ENCODE measurements at places on chromosomes 12 and 14.
A peak's percentile ranks its signal among the peaks of the same experiment; 100 is the strongest.

- DNase-seq, result no peak
Measured at GRCh38 chr12:18919871-18920511, 182.1 kb downstream of the CAPZA3 start.

GRCh38 chr12:69961246-69961645 lies 136.2 kb downstream of the MYRFL start:
- DNase-seq, result no peak

GRCh38 chr14:74459976-74460375 lies 33.1 kb downstream of the NPC2 start:
- no peak for DNase-seq

DNA sequence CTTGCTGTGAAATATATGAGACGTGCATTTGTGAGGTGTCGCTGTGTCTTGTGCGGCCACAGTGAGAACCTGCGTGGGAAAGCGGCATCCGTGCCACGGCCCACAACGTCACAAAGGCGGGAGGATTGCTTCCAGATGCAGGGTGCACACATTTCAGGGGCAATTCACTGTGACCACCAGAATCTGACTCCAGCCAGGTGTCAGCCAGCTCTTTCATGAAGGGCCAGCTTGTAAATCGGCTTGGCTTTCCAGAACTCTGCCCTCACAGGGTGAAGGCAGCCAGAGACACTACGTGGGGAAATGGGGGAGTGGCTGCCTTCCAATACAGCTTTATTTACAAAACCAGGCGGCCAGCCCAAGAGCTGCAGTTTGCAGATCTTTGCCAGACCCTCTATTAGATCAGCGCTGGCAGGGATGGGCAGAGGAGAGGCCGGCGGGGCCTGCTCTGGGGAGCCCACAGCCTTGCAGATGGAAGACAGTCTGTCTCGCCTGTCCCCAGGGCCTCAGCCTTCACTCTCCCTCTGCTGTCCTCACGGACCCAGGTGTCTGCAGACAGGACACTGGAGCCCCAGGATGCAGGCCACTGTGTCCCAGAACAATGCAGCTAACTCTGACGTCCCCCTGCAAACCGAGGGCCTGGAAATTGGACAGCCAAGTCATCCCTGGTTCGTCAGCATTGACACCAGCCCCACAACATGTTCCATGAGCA lies 53.5 kb downstream of the ADGRD1 start:
- no peak for DNase-seq

DNA sequence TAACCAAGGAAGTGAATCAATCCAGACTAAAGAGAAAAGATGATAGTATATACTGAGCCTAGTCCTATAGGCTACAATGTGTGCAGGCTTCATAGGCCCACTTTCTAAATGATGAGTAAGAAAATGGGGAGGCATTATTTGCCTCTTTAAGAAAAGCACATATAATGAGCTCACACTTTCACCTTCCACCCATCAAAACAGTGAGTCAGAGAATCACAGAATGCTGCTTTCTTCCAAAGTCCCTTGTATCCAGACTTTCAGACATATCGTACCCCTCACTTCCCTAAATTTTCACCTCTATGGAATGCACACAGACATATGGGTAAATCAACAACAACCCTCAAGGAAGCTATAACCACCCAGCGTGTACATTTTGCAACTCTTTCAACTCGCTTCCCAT lies 286.4 kb upstream of the PRKD1 start:
- no peak for DNase-seq

DNA sequence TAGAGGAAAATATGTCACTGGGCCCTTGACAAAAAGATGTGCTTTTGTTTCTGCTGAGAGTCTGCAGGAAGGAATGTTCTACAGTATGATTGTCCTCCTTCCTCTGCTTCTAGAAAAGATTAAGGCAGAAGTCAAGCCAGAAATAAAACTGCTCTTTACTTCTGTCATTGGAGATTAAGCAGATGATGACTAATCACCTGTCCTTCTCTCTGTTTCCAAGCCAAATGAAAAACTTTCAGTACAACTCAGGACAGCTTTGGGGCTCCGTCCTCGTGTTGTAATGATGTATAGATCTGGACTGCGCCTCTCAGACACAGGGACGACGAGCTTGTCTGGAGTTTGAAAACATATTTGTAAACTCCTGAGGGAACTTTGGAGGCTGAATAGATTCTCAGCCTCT lies 159.3 kb downstream of the DYRK2 start:
- no peak for DNase-seq

- DNase-seq, result no peak
Measured at GRCh38 chr12:4824380-4824779, 85.3 kb upstream of the KCNA1 start.

GRCh38 chr12:11949738-11950411 lies 120.9 kb upstream of the BCL2L14 start:
- no peak for DNase-seq

GRCh38 chr14:74941676-74942097 lies 13.7 kb downstream of the PGF start:
- peak; percentile 73 for DNase-seq

GRCh38 chr12:62469704-62470103 lies 3.1 kb downstream of the MON2 start:
- DNase-seq, result no peak

DNA sequence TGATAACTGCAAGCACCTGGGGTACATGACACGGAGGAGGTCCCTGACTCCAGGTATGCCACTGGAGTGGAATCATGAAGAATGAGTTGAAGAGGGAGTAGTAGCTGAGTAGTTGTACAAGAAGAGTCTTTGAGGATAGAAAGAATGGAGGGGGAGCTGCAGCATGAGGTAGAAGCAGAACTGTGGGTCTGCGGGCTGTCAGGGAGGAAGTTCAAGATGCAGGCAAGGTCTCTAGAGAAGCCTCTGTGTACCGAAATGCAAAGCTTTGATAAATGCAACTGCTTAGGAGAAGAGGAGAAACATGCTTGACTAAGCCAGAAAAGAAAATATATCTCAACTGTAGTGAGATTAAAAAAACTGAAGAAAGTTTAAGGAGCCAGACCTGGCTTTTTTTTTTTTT lies 91.5 kb downstream of the CPNE8 start:
- DNase-seq, result no peak

DNA sequence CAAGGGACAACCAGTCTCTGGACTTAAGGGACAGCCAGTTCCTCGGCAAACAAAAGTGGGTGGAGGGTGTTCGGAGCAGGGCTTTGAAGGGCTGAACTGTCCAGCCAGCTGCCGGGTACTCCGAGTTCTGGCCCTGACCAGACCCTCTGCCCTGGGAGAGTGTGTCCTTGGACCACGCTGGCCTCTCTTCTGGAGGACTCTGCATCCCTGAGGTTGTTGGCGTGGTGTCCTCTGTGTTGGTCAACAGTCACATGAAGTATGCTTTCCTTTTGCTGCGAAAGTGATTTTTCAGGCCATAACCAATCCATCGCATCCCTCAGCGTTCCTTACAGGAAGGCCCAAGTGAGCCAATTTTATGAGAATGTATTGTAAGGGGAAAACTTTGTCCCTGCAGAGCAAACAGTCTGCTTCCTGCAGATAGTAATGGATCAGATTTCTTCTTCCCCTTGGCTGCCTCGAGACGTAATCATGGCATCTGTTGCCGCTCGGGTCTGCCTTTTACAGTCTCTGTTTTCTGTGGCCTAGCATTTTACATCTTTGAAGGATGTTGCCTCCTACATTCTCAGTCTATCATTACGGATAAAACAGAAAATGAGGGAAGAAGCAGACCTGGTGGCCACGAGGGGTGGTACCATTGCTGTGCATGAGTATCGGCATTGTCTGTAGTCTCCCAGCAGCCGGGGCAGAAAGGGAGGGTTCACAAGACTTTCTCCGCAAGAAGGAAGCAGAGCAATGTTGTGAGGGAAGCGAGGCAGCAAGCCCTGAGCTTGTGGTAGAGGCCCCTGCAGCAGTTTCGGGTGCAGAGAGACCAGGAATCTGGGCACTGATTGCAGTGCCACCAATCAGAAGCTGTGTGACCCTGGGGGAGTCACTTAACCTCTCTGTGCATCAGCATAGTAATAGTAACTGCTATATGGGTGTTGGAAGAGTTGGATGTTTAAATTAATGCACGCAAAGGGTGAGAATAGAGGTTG lies 47.4 kb downstream of the SMIM41 start:
- DNase-seq, result no peak

GRCh38 chr12:114500131-114500530 lies 94.2 kb upstream of the TBX5 start:
- no peak for DNase-seq

DNA sequence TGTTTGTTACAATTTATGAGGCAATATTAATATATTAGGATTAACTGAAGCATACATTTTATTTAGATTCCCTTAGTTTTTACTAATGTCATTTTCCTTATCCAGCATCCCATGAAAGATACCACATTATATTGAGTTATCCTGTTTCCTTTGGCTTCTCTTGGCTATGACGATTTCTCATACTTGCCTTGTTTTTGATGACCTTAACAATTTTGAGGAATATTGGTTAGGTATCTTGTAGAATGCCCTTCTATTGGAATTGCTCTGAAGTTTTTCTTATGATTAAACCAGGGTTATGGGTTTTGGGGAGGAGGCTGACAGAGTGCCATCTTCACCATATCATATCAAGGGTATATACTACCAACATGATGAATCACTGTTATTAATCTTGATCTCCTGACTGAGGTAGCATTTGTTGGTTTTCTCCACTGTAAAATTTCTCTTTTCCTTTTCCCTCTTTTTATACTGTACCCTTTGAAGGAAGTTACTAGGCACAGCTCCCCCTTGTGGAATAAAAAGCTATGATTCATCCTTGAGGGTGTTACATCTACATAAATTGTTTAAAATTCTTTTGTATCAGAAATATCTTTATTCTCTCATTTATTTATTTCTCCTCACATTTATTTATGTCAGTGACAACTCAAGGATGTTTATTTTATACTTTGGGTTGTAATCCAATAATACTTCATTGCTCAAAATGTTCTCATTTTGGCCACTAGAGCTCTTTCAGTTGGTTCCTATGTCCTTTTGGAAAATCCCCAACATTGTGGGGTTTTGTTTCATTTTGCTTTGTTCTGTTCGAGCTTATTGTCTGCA lies 239.0 kb downstream of the SLC16A7 start:
- DNase-seq, result no peak

DNA sequence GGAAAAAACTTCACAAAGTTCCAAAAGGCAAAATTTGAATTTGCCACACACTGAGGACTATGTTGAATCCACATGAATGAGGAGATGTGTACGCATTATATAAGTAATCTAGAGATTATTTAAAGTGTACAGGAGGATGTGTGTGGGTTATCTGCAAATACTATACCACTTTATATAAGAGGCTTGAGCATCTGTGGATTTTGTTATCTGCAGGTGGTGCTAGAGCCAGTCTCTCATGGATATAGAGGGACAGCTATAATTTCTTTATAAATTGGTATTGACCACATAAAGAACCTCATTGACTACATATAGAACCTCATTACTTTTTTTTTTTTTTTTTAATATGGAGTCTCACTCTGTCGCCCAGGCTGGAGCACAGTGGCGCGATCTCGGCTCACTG lies 32.2 kb upstream of the RXYLT1 start:
- no peak for DNase-seq

DNA sequence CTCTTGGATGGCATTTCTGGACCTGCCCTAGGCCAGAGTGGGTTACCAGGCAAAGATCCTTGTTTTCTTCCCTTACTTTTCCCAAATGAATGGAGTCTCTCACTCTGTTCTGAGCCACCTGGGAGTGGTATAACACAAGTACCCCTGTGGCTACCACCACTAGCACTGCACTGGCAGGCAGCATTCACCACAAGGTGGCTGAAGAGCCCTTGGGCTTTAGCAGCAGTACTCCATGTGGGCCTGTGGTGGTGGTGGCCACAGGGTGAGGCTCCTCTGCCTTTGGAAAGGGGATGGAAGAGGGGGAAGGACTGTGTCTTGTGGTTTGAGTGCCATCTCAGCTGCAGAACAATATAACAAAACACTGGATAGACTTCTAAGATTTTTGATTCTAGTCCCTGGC lies 38.1 kb upstream of the LMNTD1 start:
- no peak for DNase-seq

DNA sequence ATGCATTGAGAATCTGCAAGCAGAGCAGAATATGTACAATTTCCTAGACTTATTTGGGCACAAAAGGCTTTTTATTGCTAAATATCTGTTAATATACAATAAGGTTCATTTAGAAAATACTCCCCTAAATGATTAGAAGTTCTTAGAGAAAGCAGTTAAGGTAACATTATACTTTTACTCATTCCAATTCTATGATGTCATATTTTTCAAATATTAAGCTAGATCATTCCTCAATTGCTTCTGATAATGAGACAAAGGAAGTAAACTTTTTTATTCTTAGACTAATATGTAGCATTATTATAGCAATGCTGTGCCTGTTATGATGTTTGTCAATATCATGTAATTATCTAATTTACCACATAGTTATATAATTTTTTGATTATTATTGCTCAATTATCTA lies 447.0 kb downstream of the SLC16A7 start:
- DNase-seq, result no peak

DNA sequence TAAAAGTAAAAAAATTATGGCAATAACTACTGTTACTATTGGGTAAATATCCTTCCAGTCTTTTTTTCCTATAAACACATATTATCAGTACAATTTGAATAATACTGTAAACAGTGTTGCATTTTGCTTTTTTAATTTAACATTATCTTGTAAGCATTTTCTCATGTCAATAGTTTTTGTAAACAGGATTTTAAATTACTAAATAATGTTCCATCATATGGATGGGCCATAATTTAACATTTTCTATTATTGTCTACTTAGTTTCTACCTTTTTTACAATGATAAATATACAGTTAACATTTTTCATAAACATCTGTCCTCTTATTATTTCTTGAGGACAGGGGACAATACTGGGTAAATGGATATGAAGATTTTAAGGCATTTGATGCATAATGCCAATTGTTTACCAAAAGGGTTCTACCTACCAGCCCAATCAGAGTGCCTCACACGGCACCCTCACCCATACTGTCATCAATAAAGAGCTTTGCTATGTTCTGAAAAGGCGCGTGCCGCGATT lies 759 bp upstream of the ACVR1B start:
- DNase-seq, result no peak

DNA sequence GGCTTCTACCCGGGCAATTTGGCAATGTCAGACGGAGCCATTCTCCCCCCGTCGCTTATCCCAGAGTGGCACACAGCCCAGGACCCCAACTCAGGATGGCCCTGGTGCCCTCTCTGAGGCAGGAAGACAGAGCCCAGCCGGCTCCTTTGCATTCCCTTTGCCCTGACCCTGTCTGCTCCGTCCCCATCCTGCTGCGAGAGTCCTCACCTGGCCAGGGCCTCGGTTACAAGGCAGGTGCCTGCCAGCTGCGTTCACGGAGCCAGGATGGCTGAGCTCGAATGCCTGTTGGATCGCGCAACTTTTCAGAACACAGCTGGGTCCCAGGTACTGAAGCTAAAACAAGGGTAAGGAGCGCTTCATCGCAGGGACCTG lies 18.6 kb downstream of the LRTM2 start:
- no peak for DNase-seq

DNA sequence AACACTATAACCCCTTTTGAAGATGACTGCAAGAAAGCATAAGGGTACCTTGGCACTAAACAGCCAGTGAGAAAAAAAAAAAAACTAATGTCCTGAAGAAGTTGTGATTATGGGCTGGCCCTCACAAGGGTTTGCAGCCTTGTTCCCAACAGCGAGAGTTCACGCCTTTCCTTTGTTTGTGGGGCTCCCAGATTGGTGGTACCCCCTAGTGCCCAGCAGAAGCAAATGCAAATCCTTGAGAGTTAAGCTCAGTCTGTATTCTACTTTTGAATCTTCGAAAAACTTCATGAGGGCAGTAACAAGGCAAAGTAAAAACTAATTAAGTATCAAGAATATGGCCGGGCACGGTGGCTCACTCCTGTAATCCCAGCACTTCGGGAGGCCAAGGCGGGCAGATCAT lies 238.9 kb upstream of the LMO3 start:
- no peak for DNase-seq

- DNase-seq, result no peak
Measured at GRCh38 chr14:49058511-49058910, 527.7 kb downstream of the RPS29 start.

- DNase-seq, result no peak
Measured at GRCh38 chr14:75375983-75376382, 51.8 kb upstream of the JDP2 start.

All from activated T-cell treated with anti-CD3 and anti-CD28 coated beads, Interleukin-2, amount 50 U/mL, for 72 hours (primary cell).